Thymus (tissue), 14 donors: ENCODE measurements at places on chromosomes 5 and 9.

GRCh38 chr5:57493034-57493433, 10.4 kb upstream of the ACTBL2 start:
- DNase-seq: no peak

- DNase-seq: no peak
Observed at GRCh38 chr5:132489051-132489770, 1.4 kb downstream of the IRF1 start.

- no peak for DNase-seq
Observed at GRCh38 chr5:139708877-139709581, 60.9 kb downstream of the CXXC5 start.

DNA sequence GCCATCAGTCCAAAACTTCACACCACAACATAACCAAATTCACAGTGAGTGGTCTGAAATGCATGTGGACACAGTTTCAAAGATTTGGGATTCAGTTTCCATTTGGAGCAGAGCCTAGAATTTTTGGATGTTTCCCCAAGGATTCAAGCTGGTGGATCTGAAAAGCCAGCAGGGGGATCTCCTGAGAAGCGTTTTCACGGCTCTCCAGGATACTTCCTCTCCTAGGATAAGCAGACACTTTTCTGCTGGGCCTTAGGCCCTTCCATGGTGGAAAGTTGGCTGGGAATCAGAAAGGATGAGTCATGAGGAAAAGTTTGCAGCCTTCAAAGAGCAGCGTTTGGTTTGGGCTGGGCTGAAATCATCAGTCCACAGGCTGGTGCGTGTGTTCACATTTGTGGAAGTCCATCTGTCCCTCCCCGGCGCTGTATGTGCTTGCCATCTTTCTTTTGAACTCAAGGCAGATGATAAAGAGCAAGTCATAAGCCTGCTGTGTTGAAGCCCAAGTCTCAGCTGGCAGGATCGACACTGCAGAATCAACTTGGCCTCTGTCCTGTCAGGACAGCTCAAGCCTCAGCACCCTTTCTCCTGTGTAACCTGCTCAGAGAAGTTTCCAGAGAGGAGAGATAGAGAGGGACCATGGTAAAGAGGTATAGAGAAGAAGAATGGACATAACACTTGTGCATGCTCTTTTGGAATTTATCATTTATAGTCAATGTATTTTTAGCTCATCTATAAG, 152.6 kb upstream of the MSX2 start:
- no peak for DNase-seq

DNA sequence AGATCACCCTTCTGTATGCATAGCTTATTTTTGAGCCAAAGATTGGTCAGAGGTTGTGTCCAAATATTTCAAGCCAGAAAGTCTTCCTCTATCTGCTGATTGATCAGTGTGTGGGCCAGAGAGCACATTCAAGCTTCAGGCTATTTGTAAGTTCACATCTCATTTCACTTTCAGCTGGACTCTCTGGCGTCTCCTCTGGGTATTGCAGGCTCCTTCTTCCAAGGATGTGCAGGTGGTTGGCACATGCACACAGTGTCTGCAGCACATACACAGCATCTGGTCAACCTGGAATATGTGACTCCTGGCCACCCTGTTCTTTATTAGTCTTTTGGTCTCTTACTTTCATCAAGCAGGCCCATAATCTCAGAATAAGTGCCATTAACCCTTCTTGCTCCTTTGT, 516.1 kb downstream of the ANXA1 start:
- DNase-seq: no peak
